ENCODE measurements at places on chromosomes 2 and 18.

DNA sequence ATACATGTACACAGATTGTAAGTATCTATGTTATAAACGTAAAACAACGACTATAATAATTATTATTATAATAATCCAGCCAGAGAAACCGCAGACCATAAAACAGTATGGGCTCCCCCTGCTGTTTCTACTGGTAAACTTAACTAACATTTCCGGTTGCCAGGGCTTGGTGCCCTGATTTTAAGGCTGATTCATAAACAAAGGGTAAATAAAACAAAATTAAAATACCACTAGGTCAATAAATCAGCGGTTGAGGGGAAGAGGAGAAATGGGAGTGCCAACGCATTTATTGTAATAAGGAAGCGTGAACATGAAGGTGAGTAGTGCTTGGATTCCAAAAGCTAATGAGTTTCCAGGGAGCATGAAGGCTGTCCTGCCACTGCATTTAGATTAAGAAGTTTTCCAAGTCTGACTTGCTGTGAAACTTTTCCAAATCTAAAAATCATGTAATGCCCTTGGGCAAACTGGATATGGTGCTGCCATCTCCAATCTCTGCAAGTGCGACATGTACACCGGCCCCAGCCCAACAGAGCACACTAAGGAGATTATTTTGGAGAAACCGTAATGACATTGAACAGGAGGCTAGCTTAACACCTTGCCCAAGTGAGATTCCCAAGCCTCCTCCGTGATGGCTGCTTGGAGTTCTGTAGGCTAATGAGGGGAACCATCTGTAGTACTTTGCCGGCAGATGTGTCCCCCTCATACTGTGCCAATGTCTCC is 50.7 kb upstream of the HNRNPA3 start:
- no peak for DNase-seq

GRCh38 chr2:56449449-56449860 is 265.7 kb downstream of the CCDC85A start:
- no peak for DNase-seq

DNA sequence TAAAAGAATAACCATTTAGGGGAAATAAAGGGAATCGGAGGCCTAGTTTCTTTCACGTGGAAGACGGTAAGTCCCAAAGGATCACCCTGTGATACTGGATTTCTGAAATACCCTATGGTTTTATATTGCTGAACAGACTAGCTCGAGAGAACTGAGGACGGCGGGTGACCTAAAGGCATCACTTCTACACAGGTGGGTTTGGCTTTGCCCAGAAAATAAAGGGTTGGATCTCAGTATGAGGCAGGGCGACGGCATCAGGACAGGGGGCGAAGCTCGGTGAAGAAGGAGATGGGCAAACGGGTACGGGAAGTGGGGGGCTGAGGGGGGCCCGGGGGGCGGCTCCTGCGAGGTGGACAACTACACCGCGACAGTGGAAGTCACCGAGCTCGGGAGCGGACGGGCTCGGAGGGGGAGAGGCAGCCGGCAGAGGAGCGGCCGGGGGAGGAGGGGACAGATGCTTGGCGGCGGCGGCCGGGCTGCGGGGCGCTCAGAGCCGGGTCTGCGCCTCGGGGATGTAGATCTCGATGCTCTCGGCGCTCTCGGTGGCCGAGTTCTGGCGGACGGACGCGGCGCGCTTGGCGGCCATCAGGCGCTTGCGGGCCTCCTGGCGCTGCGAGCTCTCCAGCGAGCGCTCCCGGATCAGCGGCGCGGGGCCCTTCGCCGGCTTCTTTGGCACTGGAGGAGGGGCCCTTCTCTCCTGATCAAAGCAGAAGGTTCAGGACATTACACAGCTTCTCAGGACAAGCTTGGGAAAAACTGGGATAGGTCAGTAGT is 48.9 kb downstream of the TGIF1 start:
- peak; percentile 16 for DNase-seq

DNA sequence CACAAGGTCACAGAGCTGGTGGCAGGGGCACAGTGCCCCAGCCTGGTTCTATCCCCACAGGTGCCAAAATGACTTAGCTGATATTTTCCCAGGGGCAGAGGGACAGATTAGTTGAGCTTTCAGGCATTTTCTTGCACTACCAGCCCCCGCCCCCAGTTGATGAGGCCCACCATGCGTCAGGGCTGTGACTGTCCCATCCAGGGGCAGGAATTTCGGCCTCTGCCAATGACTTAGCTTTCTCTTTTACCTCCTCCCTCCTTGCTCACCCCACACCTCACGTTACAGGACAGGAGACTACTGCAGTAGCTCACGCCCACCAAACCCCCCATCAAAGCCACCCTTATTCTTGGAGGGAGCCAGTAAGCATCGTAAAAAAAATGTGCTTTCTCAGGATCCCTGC is 31.5 kb downstream of the MRO start:
- no peak for DNase-seq
